Activated T-cell treated with anti-CD3 and anti-CD28 coated beads for 48 hours (primary cell): ENCODE measurements at places on chromosomes 2 and 18.

- no peak for DNase-seq
Measured at GRCh38 chr18:35291166-35291565, 1.1 kb upstream of the ZSCAN30 start.

- no peak for DNase-seq
Measured at GRCh38 chr18:8701546-8702118, 3.7 kb upstream of the MTCL1 start.

DNA sequence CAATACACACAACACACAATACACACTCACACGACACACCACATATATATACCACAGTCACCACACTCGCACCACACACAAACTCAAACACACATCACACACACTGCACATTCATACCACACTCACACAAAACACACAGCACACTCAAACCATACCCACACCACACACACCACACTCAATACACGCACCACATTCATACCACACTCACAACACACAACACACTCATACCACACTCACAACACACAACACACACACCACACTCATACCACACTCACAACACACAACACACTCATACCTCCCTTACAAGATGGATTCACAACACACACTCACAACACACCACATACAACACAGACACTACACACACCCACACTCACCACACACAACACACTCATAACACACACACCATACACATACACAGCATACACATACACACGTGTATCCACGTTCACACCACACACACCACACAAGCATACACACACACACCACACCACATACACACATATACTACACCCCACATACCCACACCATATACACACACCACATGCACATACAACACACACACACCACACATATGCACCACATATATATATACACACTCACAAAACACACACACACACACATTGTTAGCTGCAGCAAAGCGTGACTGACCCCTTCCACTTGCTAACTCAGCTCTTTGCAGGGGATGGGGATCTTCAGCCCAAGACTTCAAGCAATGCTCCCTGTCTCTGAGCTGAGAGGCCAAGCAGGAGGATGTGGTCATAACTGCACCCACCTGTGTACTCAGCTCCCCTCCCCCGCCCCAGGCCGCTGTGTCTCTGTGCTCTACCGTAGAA is 59.0 kb downstream of the SDC1 start:
- no peak for DNase-seq

DNA sequence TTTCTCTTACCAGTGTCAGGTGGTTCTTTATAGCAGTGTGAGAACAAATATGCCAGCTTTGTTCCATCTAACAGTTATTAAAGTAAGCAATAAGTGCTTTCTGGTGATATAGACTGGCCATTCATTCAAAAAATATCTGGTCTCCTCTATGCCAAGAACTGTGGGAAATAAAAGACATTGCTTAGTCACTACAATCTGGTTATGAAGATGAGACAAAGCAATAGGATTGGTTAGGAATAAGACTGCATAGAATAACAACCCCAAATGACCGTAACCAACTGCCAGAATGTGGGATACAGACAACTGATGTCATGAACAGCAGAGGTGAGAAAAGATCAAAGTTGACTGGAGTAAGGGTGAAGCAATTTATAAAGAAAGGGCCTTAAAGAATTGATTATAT is 83.8 kb downstream of the MBD2 start:
- no peak for DNase-seq

- DNase-seq: no peak
Measured at GRCh38 chr2:10300997-10301940, 1.4 kb upstream of the HPCAL1 start.
